ENCODE measurements at places on chromosomes 12 and 14. TPM values are rescaled to one million over a fixed set of nuclear protein-coding genes. Genes with fewer than 3 reads are reported as not detected.

PLBD1 gene
- total RNA-seq: 0.27 TPM

KDM2B gene
- 28.4 TPM for total RNA-seq

HCAR2 gene
- not detected for total RNA-seq

SERPINA6 gene
- not detected for total RNA-seq

TSPAN19 gene
- not detected for total RNA-seq

CCDC60 gene
- total RNA-seq: not detected

FAM222A gene
- total RNA-seq: 1.1 TPM

PTPRB gene
- total RNA-seq: 63.4 TPM

AMN1 gene
- total RNA-seq: 12.5 TPM

SAMD15 gene
- 0.64 TPM for total RNA-seq

COPZ1 gene
- 171 TPM for total RNA-seq

HOXC12 gene
- not detected for total RNA-seq

CPNE8 gene
- 16.4 TPM for total RNA-seq

CCDC175 gene
- total RNA-seq: not detected

ETFBKMT gene
- total RNA-seq: 1.9 TPM

RFLNA gene
- total RNA-seq: not detected

FLRT2 gene
- 35.6 TPM for total RNA-seq

LRRK2 gene
- total RNA-seq: 0.33 TPM

SUSD6 gene
- 15.7 TPM for total RNA-seq

GPR137C gene
- 0.87 TPM for total RNA-seq

SYCP3 gene
- not detected for total RNA-seq

PROX2 gene
- total RNA-seq: not detected

RIPK3 gene
- total RNA-seq: 2.3 TPM

TSHR gene
- not detected for total RNA-seq

TSPAN11 gene
- 3.6 TPM for total RNA-seq

GPN3 gene
- 26.9 TPM for total RNA-seq

SMIM41 gene
- total RNA-seq: not detected

TMEM229B gene
- 6.9 TPM for total RNA-seq

FOXG1 gene
- total RNA-seq: not detected

KLHL33 gene
- 0.34 TPM for total RNA-seq

SAMD4A gene
- total RNA-seq: 50.7 TPM

CD69 gene
- total RNA-seq: 0.25 TPM

CLEC2A gene
- total RNA-seq: not detected

AQP5 gene
- not detected for total RNA-seq

TC2N gene
- 1.0 TPM for total RNA-seq

CLEC4C gene
- total RNA-seq: not detected

KRT2 gene
- total RNA-seq: not detected

AKAP3 gene
- 1.3 TPM for total RNA-seq

TRIM9 gene
- total RNA-seq: not detected

SLC17A8 gene
- not detected for total RNA-seq

ARMH4 gene
- 0.59 TPM for total RNA-seq
